ENCODE measurements at places on chromosomes 11 and 22.

GRCh38 chr11:112160091-112160848 is 3.6 kb downstream of the IL18 start:
- DNase-seq = no peak

DNA sequence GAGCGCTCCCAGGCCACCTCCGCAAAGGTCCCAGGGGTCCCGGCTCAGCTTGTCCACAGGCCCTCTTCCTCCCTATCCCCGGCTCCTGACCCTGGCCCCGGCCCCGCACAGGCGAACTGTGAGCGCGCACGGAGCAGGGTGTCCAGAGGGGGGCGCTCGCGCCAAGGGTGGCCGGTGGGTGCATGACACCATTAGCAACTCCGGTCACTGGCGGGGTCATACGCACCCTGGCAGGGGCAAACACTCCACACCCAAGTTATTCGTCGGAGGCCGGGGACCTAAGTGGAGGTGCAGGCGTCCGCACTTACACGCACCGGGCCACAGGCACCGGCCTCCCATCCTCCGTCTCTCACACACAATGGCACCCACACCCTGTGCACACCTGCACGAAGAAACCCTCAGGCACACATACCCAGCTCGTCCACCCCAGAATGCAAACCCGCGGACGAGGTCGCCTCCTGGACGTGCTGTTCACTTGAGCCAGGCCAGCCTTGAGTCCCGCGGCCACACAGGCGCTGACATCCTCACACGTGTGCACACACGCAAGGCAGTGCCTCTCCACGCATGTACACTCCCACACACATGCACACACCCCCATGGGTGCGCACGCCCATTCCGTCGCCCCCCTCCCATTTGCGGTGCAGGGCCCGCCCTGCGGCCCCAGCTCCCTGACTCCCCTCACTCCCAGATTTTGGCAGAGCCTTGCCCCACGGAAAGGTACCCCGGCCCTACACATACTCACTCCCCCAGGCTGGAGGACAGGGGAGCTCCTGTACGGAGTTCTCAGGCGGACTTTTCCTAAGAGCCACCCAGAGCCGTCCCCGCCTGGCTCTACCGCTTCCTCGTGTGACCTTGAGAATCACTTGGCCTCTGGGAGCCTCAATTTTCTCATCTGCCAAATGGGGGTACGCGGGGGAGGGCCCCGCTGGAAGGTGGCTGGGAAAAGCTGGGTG is at the start of gene RASGRP2:
Gene RASGRP2, minus strand, starts transcription at position 552 of the 953 bp plus-strand sequence. CDS start 1,276 bp downstream, outside the sequence.
- peak; percentile 91 for DNase-seq

- DNase-seq = no peak
Observed at GRCh38 chr11:67261946-67262681, 4.2 kb upstream of the GRK2 start.

- no peak for DNase-seq
Observed at GRCh38 chr11:10669258-10670033, 24.1 kb downstream of the IRAG1 start.

DNA sequence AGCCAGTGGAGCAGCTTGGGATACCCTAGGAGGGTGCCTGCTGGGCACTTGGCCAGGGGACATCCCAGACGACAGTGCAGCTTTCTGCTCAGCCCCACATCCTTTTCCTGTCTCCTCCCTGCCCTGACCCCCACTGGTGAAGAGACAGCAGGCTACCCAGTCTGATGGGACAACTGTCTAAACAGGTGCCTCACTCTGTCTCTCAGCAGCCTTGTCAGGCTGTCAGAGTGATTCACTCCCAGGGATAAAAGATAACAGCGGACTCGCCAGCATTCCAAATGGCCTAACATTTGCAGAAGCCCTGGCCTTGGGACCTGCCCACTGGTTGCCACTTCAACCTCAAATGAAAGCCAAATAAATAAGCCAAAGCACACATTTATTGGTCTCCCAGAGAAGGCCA is 318.6 kb upstream of the PLET1 start:
- DNase-seq = no peak

GRCh38 chr11:8229299-8230177 is 34.1 kb downstream of the LMO1 start:
- DNase-seq = no peak

DNA sequence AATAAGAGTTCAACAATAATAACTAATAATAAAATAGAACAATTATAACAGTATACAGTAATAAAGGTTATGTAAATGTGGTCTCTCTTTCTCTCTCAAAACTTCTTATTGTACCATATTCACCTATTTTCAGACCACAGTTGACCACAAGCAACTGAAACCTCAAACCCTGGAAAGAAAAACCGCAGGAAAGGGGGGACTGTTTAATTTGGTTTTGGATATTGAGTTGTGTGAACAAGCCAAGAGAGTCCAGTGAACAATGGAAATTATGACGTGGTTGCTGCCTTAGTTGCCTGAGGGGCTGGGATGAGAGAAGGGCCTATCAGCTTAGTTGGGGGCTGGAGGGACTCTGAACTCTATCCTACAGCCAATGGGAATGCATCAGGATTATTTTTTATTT is 178.7 kb upstream of the POU2AF2 start:
- no peak for DNase-seq

DNA sequence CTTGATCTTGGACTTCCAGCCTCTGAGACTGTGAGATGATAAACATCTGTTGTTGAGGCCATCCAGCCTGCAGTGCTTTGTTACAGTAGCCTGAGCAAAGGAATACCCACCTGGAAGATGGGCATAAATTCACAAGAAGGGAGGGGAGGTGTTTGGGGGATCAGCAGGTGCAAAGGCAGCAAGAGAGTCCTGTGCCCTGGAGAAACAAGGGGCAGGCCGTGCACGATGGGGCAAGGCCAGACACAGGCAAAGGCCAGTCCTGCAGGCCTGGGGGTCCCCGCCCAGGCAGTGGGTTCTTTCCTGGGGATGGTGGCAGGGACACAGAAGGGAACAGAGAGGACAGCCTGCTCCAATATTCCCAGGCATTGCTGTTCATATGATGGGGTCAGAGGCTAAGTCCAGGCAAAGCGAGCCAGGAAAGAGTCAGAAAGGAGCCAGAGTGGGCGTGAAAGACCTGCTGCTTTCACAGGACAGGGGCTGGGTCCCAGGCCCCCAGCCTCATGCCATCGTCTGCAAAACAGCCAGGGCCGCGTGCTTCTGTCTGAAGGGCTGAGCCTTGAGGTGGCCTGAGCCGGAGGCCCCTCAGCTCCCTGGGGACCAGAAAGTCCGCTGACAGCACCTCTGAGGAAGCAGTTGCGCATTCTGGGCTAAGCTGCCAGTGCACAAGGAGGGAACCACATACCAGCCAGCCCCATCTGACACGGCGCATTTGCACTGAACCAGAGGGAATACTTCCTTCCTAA is 48.8 kb downstream of the MYEOV start:
- no peak for DNase-seq

- no peak for DNase-seq
Observed at GRCh38 chr22:49323751-49324415, 503.8 kb downstream of the BRD1 start.

DNA sequence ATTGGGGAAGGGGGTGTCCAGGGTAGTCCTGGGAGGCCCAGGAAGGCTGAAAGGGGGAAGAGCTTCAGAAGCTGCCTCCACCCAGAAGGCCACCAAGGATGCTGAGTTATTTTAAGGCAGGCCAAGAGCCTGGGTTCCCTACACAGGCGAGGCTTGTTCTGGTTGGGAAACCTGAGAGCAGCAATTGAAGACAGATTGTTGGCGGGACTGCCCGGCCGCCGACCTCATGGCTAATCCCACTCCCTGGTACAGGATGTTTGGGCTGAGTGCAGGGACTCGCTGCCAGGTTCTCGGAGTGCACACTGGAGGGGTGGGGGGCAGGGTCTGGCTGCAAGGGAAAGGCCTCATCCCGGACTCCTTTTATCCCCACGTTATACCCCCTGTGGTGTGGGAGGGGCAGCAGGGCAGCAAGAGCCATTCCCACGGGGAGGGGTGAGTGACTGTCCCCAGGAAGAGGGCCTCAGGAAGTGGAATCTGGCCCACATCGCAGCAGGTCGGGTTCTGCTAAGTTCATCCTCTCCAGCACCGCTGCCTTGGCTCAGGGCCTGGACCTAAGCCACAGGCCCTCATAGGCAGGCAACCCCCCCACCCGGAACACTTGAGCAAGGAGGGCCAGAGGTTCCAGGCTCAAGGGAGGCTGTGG is 43.6 kb upstream of the PRR5 start:
- DNase-seq = no peak

DNA sequence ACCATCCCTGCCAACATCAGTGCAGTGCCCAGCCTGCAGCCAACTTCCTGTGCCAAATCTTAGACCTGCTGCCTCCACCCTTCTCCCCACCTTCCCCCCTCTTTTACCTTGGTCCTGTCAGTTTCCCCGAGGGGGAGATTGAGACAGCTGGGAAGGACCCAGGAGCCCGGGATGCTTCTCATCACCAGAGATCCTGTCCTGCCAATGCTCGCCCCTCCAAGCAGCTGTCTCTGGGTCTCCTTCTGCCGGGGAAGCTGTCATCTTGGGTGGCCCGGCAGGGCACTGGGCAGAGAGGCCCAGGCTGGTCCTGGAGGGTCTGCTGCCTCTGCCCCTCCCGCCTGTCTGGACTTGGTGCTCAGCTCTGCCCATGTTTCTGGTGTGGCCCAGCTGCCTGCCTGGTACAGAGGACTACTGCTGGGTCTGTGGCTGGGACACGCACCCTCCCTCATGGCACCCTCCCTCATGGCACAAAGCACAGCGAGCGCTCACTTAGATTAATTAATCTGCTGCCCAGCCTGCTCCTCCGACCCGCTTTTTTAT is 60.4 kb upstream of the THY1 start:
- no peak for DNase-seq

GRCh38 chr11:128261011-128261421 is 326.3 kb downstream of the ETS1 start:
- no peak for DNase-seq

DNA sequence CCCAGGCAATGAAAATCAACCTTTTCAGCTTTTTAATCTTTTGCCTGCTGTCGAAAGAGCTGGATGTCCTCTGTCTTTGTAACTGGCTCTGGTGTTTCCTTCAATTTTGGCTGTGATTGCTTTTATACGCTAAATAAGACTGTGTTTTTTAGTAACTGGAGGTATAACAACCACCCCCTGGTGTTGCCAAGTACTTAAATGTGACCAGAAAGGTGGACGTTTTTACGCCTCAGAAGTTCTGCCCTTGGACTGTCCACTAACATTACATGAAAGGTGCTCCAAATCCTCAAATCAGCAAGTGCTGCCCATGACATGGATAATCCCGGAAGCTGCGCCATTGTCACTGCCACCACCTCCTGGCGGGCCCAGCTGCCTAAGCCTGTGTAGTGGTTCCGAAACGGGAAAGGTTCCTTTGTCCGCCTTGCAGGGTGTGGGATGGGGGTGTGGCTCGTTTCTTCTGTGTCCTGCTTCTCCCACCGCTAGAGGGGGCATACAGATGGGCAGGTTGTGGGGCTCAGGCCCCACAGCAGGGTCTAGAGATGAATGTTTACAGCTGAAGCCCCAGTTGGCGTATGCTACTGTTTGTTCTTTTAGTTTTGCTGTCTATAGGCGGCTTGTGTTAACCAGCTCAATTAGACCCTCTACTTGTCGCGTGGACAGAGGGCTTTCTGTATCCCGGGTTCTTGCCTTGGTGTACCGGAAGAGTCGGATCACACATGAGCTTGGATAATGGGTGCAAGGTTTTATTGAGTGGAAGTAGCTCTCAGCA is 82.2 kb upstream of the SEPTIN5 start:
- DNase-seq = peak; percentile 15

GRCh38 chr22:38504731-38505540 is 1.2 kb downstream of the DDX17 start:
- peak; percentile 53 for DNase-seq
